ENCODE measurements at places on chromosomes 1 and 21.

- H3K27ac ChIP-seq = no peak overlapping the region
- no peak for DNase-seq
- H3K27me3 ChIP-seq = no peaks in the 10 kb centered on the region
- no peak overlapping the region for H3K4me3 ChIP-seq
- peaks cover 14% of the 10 kb centered on the region for H3K4me1 ChIP-seq
- no peaks in the 10 kb centered on the region for H3K36me3 ChIP-seq
Measured at GRCh38 chr1:69911301-69911801, 294.0 kb downstream of the LRRC40 start.

DNA sequence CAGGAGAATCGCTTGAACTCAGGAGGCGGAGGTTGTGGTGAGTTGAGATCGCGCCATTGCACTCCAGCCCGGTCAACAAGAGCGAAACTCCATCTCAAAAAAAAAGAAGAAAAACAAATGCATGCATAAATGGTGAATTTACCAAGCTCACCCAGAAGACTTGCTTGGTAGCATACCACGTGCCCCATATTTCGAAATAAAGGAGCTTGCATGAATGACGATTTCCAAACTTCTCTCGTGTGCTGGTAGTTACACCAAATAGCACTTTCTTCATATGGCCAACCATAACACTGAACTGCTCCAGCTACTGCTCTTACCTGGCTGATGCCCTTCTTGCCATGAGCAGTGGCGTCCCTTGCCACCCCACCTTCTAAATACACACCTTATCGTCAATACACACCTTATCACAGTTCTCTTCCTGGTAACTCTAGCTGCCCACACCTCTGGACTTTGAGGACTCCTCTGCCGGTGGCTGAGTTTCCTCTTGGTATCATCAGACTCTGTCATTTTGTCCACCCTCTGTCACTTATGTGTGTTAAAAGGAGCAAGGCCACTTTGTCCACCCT, 2.8 kb downstream of the DOP1B start:
- H3K4me3 ChIP-seq = no peak overlapping the region
- no peak for DNase-seq
- H3K27me3 ChIP-seq = no peaks in the 10 kb centered on the region
- no peak overlapping the region for H3K27ac ChIP-seq
- H3K4me1 ChIP-seq = peaks cover 8% of the 10 kb centered on the region

- H3K27ac ChIP-seq = no peak overlapping the region
- H3K4me1 ChIP-seq = no peaks in the 10 kb centered on the region
- H3K27me3 ChIP-seq = no peaks in the 10 kb centered on the region
- no peaks in the 10 kb centered on the region for H3K36me3 ChIP-seq
- no peak overlapping the region for H3K4me3 ChIP-seq
Measured at GRCh38 chr1:47611992-47612391, 174.1 kb downstream of the FOXD2 start.

GRCh38 chr1:167056529-167057231, 33.5 kb downstream of the GPA33 start:
- H3K36me3 ChIP-seq = no peaks in the 10 kb centered on the region
- no peak overlapping the region for H3K4me3 ChIP-seq
- no peak overlapping the region for H3K27ac ChIP-seq
- no peak for DNase-seq
- H3K4me1 ChIP-seq = no peaks in the 10 kb centered on the region
- no peaks in the 10 kb centered on the region for H3K27me3 ChIP-seq

DNA sequence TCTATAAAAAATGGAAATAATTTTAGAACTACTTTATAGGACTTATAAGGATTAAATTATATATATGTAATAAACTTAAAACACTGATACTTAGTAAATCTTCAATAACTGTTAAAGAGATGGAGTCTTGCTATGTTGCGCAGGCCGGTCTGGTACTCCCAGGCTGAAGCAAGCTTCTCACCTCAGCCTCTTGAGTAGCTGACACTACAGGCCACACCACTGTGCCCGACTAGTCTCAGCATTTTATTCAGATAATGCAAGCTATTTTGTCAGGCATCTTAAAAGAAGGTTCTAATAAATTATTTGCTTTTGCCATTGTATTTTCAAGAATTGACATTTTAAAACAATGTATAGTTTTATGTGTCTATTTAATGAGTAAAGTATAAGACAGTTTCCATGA, 20.8 kb downstream of the CNST start:
- DNase-seq = no peak
- peak overlapping the region; percentile 79 for H3K27ac ChIP-seq
- peaks cover 5% of the 10 kb centered on the region for H3K36me3 ChIP-seq
- H3K27me3 ChIP-seq = no peaks in the 10 kb centered on the region
- no peak overlapping the region for H3K4me3 ChIP-seq

DNA sequence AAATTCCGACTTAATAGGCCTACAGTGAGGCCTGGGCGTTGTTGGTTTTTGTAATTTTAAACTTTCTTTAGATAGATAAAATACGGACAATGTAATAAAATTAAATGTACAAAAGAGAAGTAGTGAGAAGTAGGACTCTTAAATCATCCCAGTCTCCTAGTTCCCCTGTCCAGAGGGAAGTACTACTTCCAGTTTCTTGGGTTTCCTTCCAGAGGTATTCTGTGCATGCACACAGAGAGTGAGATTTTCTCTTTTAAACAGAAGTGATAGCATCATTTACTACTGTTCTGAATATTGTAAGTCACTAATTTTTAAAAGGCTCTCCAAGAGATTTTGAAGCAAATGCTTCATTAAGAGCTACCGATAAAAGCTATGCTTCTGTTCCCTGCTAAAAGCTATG, 7.2 kb upstream of the FNBP1L start:
- no peaks in the 10 kb centered on the region for H3K27me3 ChIP-seq
- no peaks in the 10 kb centered on the region for H3K36me3 ChIP-seq
- no peaks in the 10 kb centered on the region for H3K4me1 ChIP-seq
- H3K27ac ChIP-seq = no peak overlapping the region

DNA sequence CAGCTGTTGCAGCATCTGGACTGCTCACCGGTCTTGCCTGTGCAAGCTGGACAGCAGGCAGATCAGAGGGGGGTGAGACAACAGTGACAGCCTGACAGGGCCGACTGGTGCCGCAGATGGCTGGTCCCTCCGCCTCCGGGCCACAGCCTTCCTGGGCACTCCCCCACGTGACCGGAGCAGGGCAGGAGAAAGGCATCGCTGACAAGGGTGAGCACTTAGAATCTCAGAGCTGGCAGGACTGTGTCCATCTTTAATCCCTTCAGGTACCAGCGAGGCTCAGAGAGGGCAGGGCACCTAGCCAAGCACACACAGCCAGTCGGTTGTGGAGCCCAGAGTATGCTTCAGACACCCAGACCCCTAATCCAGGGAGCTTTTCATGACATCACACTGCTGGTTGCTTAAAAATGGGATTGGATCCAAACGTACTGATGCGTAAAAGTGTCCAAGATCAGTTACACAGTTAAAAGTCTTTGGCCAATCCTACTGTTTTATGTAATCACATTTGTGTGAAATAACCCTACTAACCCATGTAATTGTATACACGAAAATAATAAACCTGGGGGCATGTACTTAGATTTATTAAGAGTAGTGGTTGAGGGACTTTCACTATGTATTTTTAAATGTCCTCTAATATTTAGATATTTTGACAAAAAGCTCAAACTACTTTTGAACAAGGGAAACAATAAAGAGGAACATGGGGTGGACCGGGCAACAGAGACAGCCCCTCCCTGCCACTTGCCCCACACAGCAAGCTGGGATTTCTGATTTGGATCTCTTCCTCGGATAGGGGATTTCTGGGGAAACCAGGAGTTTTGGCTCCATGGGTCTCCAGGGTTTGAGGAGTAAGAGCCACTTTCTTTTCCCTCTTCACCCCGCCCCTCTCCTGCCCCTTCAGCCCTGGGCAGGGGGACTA, 758 bp upstream of the CNTN2 start:
- DNase-seq = no peak
- no peak overlapping the region for H3K27ac ChIP-seq
- no peaks in the 10 kb centered on the region for H3K4me1 ChIP-seq
- H3K4me3 ChIP-seq = no peak overlapping the region
- no peaks in the 10 kb centered on the region for H3K27me3 ChIP-seq

DNA sequence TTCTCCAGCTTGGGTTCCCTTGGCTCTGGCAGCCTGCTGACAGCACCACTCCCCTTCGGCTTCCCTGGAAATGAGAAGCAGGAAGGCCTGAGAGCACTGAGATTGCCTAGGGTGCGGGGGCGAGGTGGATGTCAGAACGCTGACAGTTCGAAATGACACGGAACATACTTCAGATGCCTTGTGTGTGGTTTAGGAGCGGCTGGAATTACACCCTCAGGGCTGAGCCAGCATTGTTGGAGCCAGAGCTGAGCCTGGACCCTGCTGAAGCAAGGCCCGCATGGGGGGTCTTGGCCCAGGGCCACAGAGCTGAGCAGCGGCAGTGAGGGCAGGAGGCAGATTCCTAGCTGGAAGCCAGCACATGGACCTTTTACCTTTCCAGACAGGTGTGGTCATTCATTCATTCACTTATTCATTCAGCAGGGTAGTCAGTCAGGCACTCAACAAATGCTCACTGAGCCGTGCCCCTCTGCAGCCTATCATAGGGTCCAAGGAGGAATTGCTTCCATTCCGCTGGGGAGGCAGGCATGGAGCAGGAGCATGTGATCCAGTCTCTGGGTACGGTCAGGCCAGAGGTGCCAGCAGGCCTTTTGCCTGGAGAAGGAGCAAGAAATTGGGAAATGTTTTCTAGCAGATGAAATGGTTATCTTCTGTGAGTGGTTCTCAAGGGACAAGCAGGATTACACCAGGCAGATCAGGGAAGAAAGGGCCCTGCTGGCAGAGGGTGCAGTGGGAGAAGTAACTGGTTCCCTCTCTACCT, 6.6 kb upstream of the FOXE3 start:
- no peak overlapping the region for H3K27ac ChIP-seq
- H3K4me3 ChIP-seq = no peak overlapping the region
- no peaks in the 10 kb centered on the region for H3K27me3 ChIP-seq

DNA sequence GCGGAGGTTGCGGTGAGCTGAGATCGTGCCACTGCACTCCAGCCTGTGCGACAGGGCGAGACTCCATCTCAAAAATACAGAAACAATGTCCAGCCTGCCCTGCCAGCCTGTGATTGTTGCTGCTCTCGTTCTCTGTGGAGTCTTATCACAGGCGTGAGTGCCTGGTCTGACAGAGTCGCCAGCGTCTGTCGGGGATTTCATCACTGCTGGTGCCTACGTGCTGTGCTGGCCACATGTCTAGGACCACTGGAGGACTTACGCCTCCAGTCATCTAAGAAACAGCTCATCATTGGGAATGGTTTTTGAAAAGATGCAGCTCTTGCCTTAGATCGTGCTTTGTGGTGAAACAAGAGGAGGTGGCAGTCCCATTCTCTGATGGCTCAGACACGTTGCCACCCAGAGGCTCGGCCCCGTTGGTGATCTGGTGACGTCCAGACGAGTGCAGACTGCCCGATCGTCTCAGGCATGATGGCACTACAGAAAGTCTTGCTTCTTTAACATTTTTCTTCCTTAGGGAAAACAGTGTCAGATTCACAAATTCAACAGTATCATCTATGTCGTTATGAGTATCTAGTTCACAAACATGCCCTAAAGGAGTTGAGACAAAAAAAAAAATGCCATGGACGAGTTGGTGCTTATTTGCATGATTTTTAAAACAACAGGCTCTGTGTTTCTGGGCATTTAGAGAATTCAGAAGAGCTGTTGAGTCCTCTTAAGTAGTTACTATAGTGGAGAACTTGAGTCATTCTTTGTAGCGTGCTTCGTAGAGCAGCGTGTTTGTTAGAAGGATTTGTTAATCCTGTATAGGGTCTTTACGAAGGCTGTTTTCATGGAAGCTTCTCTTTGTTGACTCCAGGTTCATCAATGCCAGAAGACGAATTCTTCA, 47.5 kb downstream of the CBS start:
- DNase-seq = no peak
- peaks cover 28% of the 10 kb centered on the region for H3K36me3 ChIP-seq
- no peak overlapping the region for H3K4me3 ChIP-seq
- H3K27me3 ChIP-seq = no peaks in the 10 kb centered on the region
- H3K27ac ChIP-seq = no peak overlapping the region

Data from ascending aorta (tissue), 2 donors.